CD4-positive, alpha-beta T cell treated with Interleukin-1 beta for 1 hour (primary cell): ENCODE measurements at places on chromosomes 2 and 18.

DNA sequence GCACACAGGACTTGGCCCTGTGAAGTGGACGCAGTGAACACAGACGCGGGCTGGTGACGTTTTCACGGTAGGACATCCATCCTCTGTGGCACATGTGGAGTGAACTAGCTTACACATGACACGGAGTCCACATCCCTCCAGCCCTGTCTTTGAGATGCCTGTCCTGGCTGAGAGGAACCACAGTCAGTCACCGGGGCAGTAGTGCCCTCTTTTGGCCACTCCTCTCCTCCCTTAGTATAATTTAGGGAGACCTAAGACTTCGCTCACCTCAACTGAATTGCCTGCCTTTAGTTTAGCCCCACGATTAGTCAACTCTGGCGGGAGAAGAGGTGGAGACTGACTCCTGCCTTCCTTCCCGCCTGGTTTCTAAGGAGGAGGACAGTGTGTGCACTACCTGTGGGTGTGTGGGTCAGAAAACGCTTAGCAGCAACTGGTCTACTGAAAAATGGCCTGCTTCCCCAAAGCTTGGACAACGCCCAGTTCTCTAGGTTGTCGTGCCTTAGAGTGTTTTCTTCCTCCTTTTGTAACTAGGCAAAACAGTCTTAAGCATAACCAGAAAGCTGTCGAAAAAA, 70.6 kb downstream of the MBP start:
- DNase-seq = peak; percentile 51

DNA sequence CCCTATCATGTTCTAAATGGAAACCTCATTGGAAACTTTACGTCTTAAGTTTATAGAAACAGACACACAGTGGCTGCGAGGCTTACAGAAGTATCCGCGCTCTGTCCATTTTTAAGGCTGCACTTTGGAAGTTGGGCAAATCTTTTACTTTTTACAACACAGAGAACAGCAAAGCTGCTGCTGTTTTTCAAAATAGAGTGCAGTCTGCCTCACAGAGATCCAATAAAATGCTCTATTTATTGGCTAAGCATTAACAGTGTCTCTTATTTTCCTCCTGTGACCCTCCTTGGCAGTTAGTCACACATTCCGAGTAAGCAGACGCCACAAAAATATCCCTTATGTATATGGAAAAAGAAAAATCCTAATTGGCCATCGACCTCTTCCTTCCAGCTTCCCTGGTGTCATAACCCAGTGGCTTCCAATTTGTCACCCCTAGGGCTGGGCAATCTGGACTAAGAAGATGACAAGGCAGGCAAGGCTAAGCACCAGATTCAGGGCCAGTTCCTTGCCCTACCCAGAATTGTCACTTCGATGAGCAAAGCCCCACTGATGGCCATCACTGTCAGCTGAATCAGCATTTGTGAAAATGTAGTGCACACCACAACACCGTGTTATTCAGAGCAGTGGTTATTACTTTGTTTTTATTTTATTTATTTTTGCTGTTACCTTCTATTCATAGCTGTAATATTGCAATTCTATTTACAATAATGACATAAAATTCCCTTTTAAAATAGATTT, 47.7 kb upstream of the MEIS1 start:
- DNase-seq = no peak

DNA sequence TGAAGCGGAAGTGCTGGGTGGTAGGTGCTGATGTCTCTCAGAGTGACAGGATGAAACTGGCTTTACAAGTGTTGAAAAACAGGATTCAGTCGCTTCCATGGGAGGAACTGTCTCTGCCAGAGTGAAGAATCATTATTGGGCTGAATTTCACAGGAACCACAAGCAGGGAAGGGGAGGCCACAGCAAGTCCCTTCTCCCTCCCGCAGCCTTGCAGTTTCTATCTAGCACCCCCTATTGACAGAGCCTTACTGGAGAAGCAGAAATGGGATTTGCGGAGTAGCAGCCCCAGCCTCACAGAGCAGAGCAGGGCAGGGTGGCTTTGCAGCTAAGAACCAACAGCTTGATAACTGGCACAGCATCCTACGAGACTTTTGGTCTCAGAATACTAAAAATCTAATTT, 33.3 kb upstream of the RMP24 start:
- DNase-seq = no peak

- DNase-seq = no peak
These were observed 45.3 kb downstream of the CD28 start for GRCh38 chr2:203751685-203752271.

DNA sequence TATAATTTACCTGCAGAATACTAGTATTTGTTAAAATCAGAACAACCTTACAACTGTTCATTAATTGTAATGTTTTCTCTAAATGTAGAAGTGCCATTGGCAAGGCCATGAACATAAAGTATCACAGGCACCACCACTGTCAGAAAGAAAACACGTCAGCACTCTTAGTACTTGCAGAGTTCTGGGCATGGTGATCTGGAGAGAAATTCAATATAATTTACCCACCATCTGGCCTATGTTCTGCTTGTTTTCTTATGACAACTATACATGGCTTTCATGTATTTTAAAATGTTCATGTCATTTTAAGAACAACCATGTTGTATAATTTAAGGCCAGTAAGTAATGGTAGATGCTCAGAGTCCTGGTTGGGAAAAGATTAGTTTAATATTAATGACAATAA, 114.2 kb upstream of the SULT1C3 start:
- no peak for DNase-seq

- DNase-seq = no peak
These were observed 26.7 kb upstream of the ASPRV1 start for GRCh38 chr2:69988086-69988635.

- DNase-seq = no peak
These were observed 637.2 kb upstream of the ZEB2 start for GRCh38 chr2:145157036-145157675.

DNA sequence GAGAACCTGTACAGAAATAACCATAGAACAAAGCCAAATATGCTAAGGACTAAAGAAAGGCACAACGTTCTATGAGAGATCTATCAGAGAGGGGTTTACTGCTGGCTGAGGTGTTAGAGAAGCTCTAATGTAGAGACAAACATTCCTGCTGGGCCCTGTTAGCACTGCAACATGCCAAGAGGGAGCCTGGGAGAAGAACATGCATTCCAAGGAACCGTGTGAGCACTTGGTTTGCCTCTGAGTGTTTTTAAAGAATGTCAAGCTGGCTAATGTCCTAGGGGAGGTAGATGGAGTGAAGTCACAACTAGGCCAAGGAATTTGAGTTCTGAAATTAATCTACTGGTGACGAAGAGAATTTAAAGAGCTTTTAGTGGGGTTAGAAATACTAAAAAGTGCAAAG, 384.3 kb upstream of the LYPD1 start:
- DNase-seq = no peak

DNA sequence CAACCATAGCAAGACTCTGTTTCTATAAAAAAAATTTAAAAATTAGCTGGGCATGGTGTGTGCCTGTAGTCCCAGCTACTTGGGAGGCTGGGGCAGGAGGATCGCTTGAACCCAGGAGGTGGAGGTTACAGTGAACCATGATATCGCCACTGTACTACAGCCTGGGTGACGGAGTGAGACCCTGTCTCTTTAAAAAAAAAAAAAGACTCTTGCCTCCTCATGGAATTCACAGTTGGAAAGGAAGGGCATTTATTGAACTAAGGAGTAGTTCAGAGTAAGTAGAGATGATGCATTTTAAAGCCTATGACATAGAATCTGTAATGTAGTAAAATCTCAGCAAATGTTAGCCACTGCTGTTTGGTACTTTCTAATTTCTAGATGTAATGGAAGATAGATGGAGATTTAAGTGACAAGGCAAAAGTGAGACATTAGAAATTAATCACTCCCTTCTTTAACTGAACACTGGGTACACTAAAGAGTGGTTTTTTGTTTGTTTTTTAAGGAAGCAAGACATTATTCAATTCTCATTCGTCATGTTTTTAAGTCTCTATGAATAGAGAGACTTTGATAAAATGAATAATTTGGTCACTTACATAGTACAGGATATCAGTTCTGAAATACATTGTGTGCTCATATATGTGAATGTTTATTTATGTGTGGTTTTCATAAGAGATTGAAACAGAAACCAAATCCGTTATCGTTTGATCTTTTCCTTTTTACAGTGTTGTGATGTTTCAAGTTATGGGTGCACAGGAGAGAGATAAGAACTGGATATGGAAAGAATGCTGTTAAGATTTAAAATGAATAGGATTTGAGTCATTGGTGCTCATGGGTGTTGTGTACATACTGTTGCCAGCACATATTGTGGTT, 186.1 kb upstream of the STON1 start:
- DNase-seq = peak; percentile 66

DNA sequence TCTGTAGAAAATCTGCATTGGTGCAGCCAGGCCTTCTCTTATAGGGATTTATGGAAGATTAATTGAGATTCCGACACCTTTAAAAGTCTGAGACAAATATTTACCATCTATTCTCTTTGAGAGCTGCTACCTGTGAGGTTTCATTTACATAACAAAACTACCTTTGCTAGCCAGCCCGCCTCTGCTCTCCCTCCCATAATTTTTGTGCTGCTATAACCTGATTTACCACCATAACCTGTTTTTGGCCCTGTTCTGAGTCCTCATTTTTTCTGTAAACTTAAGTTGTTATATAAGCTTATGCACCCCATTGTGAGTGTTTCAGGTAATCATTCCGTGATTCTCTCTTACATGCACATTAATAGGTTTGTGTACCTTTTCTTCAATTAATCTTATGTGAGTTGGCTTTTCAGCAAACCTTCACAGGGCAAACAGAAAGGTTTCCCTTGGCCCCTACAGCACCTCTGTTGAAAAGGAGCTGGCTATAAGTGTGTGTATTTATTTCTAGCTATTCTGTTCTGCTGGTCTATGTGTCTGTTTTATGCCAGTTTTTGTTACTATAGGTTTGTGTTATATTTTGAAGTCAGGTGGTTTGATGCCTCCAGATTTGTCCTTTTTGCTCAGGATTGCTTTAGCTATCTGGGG, 114.9 kb upstream of the XIRP2 start:
- DNase-seq = no peak

DNA sequence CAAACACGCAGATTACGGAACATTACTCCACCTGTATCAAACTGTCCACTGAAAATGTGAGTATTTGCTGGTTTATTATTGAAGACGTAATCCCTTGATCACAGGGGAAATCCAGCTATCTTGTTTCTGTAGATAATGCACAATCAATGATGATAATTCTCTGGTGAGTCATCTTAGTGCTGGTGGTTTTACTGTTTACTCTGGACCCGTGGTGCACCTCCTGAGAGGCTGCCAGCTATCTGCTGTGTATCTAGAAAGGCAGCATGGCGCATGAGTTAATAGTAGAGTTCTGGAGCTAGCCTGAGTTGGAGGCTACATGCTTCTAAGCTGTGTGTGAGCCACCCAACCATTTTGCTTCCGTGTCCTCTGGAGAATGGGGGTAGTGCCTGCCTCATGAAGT, 6.5 kb downstream of the NCAPH start:
- DNase-seq = peak; percentile 63

- DNase-seq = no peak
These were observed 347.8 kb upstream of the GULP1 start for GRCh38 chr2:187943772-187944369.

DNA sequence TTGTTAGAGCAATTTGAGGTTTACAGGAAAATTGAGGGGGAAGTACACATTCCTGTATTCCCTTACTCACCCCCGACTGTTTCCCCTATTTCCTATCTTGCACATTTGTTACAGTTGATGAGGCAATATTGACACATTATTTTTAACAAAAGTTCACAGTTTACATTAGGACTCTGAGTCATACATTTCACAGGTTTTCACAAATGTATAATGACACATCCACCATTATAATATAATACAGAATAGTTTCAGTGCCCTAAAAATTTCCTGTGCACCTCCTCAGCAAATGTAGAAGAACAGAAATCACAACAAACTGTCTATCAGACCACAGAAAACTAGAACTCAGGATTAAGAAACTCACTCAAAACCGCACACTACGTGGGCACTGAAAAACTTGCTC, 160.6 kb upstream of the RMP24 start:
- DNase-seq = no peak
